ENCODE measurements at places on chromosomes 2 and 18.

DNA sequence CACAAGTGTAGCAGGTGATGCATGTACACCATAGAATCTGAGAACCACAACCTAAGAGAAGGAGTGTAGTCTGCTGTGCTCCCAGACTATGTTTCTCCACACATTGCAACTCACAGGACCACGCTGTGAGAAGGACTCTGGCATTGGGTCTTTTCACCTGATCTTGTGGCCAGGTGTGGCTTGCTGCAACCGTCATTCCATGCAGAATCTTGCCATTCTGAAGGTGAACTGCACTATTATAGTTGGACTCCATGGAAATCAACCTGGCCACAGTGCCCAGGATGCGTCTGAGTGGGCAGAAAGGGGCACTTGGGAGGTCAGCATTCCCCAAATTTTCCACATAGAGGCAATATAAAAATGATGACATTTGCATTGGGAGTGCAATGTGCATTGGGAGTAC is 122.2 kb downstream of the CAPN13 start:
- DNase-seq = no peak

DNA sequence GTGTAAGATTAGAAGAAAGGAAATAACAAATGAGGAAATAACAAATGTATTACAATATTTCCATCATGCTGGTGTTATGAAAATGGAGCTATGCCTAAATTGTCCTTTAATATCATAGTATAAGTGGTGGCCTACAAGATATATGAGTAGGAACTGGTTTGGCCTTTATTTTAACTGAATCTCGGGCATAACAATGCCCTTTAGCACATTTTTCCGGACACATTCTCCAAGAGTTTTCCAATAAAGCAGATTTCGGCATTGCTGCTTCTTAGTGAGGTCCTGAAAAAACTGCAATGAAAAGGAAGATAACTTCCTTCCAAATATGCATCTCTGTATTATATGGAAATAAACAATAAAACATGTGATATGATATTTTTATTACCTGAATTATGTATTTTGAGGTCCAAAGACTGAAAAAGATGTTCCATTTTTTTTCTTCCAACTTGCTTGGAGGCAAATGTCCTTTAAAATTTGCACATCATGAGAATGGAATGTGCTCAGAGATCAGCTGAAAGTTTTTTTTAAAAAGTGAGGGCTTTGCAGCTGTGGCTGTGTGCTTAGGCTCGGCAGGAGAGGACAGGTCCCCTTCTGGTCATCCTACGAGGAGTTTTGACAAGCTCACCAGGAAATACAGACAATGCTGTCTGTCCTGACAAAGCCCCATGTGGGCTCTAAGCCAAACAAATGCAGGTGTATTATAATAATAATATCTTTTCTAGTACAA is 132.3 kb upstream of the RND3 start:
- no peak for DNase-seq

- DNase-seq = no peak
These were observed 15.3 kb upstream of the PRLH start for GRCh38 chr2:237551071-237551574.

DNA sequence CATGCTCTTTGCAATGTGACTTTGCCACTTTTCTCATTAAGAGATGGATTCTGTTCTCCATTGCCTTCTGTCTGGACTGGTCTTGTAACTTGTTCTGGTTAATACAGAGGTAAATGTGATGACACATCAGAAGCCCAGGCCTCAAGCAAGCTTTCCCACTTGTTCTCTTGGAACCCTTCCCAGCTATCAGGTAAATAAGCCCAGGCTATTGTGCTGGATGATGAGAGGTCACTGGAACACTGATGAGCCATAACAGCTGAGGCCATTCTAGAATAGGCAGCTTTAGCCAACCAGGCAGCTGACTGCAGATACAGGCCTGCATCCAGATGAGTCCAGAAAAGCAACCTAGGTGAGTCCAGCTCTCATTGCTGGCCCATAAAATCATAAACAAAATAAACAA is 1007.0 kb upstream of the ACVR2A start:
- no peak for DNase-seq

- DNase-seq = no peak
These were observed 6.6 kb downstream of the ASB18 start for GRCh38 chr2:236257575-236257974.

- no peak for DNase-seq
These were observed 116.3 kb downstream of the KYNU start for GRCh38 chr2:142993771-142994170.

DNA sequence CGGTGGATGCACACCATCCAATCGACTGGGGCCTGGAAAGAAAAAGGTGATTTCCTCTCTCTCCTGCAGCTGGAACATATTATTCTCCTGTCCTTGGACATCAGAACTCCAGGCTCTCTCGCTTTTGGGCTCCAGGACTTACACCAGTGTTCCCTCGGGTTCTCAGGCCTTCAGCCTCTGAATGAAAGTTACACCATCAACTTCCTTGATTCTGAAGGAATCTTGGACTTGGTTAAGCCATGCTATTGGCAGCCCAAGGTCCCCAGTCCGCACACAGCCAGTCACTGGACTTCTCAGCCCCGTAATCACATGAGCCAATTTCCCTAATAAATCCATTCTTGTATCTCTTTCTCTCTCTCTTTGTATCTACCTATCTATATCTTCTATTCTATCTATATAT is 418.9 kb downstream of the IRS1 start:
- DNase-seq = no peak

DNA sequence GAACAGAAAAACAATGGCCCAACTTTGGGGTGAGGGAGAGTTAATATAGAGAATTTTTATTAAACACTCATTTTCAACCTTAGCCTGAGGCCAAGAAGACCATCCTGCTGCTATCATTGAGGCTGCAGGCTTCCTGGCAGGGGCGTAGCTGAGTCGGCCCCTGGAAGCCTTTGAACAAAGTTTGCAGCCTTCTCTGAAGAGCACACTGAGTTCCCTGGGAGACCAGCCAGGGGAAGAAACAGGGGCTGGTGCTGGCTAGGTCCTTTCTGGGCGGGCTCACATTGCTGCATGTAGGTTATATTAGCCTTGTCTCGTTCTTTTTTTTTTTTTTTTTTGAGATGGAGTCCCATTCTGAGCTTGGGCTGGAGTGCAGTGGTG is 126.8 kb upstream of the HS6ST1 start:
- no peak for DNase-seq

DNA sequence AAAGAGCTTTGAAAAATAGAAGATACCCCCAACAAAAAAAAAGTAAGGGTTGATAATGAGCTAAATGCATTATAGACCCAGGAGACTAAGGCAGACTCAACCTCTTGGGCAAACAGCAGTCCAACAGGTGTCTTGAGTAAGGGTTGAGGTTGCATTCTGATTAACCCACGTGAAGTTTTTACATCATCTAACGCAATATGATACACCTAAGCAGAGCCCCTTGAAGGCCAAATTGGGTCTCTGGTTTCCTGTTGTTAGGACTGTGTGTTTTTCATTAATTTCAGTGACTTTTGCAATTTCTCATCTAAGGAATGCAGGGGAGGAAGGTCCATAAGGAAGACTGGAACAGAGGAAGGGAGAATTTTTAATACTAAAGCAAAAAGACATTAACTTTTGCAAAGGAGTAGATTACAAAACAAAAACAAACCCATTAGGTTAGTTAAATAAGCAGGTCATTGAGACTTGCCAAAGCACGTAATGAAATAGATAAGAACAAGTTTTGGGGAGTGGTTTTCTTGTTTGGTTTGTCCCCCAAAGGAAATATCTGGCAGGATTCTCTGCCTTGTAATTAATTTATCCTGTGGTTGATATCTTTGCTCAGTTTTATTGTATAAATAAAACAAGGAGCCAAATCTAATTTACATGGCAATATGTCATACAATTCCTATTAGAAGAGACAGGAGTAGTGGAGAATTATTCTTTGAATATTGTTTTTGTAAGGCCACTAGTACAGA is 244.3 kb downstream of the ETAA1 start:
- DNase-seq = no peak

GRCh38 chr18:47490882-47491281 is 239.4 kb upstream of the SKOR2 start:
- no peak for DNase-seq

GRCh38 chr2:72745679-72746368 is 80.0 kb downstream of the EXOC6B start:
- peak; percentile 1 for DNase-seq

DNA sequence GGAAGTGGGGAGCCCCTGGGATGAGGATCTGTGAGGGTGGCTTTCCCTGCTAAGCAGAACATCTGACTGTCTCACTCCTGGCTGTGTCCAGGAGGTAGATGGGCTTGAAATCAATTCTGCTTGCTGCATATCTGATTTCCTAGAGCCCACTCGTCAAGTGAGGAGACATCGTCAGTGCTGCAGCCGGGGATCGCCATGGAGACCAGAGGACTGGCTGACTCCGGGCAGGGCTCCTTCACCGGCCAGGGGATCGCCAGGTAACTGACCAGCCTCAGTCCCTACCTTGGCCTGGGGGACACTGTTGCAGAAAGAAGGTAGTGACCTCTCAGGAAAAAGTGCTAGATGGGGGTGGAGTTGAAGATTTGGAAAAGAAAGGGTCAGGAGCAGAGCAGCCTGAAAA is 31.3 kb downstream of the CNGA3 start:
- DNase-seq = no peak

GRCh38 chr2:120805602-120806001 is 69.9 kb downstream of the GLI2 start:
- no peak for DNase-seq

- no peak for DNase-seq
These were observed 115.1 kb upstream of the REG3G start for GRCh38 chr2:78910376-78910775.

- no peak for DNase-seq
These were observed 32.1 kb downstream of the SPC25 start for GRCh38 chr2:168858146-168858545.

DNA sequence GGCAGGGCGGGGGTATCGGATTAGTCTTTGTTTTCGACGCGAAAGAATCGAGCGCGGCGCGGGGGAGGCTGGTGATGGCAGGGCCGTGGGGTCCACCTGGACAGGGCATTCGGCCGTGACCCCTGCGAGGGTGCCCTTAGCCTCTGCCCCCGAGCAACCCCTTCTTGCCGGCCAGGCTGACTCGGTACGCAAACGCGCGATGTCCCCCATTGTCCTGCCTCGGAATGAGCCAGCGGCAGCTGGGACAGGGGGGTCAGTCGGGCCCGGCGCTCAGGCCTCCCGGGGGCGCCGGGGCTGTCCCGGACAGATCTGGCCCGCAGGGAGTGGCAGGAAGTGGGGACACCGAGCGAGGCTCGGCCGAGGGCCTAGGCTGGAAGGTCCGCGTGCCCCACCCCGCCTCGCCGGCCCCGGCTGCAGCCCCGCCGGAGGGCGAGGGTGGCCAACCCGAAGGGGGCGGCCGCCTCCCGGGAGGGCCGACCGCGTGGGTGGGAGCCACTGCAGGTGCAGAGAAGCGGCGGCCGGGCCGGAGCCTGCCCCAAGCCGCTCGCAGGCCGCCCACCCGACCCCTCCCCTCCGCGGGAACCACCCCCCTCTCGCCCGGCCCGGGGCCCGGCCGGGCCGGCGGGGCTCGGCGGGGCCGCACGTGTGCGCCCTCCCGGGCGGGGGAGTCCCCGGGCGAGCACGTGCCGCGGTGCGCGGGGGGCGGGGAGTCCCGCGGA is at the start of gene TET3:
Gene TET3 (plus strand): TSS at position 708 of the 719 bp plus-strand sequence. CDS start 1,494 bp downstream, outside the sequence.
- DNase-seq = no peak

- DNase-seq = no peak
These were observed 80.2 kb downstream of the MREG start for GRCh38 chr2:215933151-215933550.

DNA sequence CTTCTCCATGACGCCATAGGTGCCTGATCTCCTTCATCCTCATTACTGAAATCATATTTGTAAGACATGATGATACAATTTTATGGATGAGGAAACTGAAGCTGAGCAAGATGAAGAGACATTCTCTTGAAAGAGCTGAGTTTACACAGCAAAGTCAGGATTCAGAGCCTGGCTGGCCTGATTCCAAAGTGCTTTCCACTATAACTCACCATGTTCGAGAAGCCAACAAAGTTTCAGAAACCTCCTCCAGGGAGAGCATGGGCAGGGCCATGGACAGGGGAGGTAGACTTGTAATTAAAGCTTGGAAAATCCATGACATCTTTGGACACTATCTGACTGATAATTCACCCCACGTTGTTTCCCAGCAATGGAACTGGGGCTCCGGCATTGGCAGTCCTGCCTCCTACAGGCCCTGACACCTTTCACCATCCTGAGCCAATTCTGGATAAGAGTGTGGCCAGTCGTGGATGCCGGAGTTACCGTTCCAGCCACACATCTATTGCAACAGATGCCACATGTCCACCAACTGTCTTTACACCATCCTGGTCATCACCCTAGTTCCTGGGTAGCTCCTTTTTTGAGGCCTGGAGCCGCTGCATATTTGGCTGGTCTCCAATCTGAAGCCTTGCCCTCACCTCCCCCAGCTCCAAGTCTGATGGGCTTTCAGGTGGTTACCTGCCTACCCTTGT is 85.0 kb upstream of the PPP1CB start:
- DNase-seq = no peak

GRCh38 chr2:88036606-88037005 is 19.0 kb downstream of the KRCC1 start:
- DNase-seq = no peak

GRCh38 chr2:231221761-231222160 is 23.3 kb downstream of the ARMC9 start:
- no peak for DNase-seq

DNA sequence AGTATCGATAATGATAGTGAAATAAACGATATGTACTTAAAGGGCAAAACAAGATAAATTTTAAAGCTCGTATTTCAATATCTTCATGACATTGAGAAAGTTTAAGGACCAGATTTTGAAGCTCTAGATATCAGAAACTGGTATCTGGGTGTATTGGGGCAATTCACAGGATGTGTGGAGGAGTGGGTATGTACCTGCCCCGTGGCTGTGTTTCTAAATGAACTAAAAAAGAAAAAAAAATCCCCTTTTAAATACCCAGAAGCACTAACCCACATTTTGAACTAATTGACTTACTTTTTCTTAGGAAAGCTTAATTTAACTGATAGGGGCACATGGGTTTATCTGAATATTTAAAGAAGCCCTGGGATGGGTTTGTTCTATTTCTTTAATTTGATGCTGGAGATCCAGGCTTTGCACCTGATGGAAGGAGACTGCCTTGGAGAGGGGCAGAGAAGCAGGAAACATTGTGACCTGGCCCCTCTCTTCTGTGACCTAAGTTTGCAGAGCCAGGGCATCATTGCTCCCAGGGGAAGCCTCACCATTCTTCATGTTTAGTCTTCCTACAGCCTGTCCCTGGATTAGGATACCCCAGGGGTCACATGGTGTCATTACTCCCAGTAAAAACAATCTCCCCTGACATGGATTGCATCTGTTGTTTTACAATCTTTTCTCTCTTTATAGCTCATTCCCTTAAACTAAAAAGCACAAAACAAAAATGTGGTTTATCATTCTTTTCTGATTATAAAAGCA is 7.6 kb upstream of the KCTD1 start:
- no peak for DNase-seq

DNA sequence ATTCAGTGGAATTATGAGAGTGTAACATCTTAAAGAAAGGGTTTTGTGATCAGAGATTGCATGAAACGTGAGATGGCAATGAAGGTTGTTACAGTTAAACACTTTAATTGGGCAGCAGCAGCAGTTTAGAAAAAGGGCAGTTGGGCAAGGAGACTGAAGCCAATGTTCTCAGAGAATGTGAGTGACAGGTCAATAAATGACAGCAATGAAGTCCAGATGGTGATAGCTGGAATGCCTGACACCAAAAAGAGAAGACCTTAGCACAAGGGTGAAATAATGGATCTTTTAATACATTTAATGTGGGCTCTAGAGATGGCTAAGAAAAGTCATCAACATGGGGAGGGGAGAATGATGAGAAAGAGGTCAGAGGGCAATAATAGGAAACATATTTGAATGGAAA is 89.4 kb upstream of the CDH7 start:
- no peak for DNase-seq

GRCh38 chr18:65815506-65815905 is 64.7 kb downstream of the CDH7 start:
- DNase-seq = no peak

- DNase-seq = peak; percentile 70
These were observed 3.7 kb downstream of the GPR17 start for GRCh38 chr2:127649684-127650040.
